Upper lobe of left lung (tissue), 6 donors: ENCODE measurements at places on chromosomes 4 and X. TPM values are rescaled to one million over a fixed set of nuclear protein-coding genes. Genes with fewer than 3 reads are reported as not detected.
A peak's percentile ranks its signal among the peaks of the same experiment; 100 is the strongest.

The TRO gene
- 2.0 TPM for total RNA-seq

- no peak overlapping the region for H3K4me3 ChIP-seq
- no peaks in the 10 kb centered on the region for H3K36me3 ChIP-seq
- DNase-seq = no peak
- no peaks in the 10 kb centered on the region for H3K4me1 ChIP-seq
Measured at GRCh38 chrX:34563804-34564203, 93.3 kb downstream of the TMEM47 start.

The TLR8 gene
- 22.4 TPM for total RNA-seq

GRCh38 chrX:153640045-153640686 lies 6.8 kb upstream of the DUSP9 start:
- H3K27me3 ChIP-seq = no peaks in the 10 kb centered on the region
- H3K36me3 ChIP-seq = no peaks in the 10 kb centered on the region
- no peak overlapping the region for H3K4me3 ChIP-seq
- no peak for DNase-seq
- H3K4me1 ChIP-seq = peaks cover 34% of the 10 kb centered on the region

DNA sequence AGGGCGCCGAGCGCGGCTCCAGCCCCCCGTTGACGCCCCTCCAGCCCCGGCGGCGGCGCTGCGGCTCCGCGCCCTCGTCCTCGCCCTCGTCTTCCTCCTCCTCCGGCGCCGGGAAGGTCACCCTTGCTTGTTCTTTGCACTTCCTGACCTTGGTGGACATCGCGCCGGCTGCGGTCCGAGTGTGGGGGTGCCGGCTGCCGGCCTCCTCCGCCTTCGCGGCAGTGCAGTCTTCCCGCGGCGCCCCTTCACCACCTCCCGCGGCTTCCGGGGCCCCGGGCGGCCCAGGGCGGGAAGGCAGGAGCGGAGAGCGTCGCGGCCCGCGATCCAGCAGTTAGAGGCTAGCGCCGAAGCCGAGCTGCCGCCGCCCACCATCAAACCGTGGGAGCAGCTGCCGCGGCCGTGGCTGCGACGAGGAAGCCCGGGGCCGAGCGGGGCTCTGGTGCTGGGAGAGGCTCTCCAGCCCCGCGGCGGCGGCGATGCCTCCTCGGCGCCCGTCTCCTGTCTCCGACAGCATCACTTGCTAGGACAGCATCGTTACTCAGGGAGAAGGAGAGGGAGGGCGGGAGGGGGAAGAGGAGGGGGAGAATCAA lies at the start of gene TRPC3:
TRPC3 (minus strand) TSS at position 540 of the 590 bp plus-strand sequence; CDS start at position 160, 380 bp downstream.
- peak within 1 kb of the TSS; percentile 56 for H3K4me3 ChIP-seq
- peak; percentile 89 for DNase-seq
- peaks cover 22% of the 10 kb centered on the region for H3K4me1 ChIP-seq

DNA sequence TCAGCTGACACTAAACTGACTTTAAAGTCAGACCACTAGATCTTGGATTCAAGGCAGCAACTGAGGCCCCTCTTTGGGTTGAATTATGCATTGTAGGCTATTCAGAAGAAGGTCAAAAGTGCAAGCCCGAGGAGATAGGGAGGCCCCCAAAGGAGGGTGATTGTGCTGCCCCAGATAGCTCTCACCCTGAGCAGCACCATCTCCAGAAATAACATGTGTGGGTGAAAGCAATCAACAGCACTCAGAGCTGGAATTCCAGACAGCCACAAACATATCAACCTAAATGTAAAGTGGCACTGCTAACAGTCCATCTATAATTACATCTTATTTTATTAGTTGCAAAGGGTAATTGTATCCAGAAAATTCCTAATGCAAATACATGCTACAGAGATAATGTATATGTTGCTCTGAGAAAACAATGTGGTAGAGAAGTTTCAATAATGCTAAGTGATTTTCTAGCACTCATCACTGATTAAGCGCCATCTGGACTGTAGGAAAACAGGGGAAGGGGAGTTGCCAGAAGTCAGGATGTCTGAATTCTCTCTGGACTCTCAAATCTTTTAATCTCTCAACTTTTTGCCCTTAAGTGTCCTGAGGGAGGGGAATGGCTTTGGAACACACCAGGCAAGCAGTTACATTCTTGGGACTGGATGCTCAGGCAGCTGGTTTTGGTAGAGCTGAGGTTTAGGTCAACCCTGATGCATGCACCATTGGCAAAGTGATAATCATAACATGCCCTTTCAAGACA lies 61.8 kb upstream of the SFRP2 start:
- no peaks in the 10 kb centered on the region for H3K27me3 ChIP-seq
- H3K27ac ChIP-seq = no peak overlapping the region
- H3K4me1 ChIP-seq = no peaks in the 10 kb centered on the region
- no peak overlapping the region for H3K4me3 ChIP-seq
- DNase-seq = no peak

DNA sequence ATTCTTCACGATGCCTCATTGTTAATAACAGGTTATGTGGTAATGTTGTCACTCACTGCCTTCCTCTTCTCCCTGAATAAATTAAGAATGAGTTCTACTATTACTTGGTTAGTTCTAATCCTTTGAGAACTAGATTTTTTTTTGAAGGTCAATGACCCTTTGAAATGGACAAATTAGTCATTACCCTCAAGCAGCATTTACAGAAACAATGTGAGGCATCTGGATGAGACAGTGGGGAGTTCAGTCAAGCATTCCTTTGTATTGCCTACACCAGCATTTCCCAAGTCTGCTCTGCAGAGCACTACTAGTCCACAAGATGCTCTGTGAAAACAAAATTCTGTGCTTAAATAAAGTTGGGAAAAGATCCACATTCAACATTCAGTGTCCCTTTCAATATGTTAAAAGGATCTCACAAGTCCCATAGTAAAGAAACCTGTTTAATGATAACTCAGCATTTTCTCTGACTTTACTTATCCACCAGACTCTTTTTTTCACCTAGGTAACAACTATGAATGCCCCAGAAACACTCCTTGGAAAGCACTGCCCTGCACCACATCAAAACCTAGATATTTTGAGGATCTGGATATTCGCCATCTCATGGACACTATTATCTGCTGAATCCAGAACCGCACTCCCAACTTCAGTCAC lies 60.6 kb downstream of the CHRDL1 start:
- H3K36me3 ChIP-seq = no peaks in the 10 kb centered on the region
- no peak for DNase-seq
- H3K27ac ChIP-seq = no peak overlapping the region
- no peak overlapping the region for H3K4me3 ChIP-seq
- H3K27me3 ChIP-seq = no peaks in the 10 kb centered on the region

DNA sequence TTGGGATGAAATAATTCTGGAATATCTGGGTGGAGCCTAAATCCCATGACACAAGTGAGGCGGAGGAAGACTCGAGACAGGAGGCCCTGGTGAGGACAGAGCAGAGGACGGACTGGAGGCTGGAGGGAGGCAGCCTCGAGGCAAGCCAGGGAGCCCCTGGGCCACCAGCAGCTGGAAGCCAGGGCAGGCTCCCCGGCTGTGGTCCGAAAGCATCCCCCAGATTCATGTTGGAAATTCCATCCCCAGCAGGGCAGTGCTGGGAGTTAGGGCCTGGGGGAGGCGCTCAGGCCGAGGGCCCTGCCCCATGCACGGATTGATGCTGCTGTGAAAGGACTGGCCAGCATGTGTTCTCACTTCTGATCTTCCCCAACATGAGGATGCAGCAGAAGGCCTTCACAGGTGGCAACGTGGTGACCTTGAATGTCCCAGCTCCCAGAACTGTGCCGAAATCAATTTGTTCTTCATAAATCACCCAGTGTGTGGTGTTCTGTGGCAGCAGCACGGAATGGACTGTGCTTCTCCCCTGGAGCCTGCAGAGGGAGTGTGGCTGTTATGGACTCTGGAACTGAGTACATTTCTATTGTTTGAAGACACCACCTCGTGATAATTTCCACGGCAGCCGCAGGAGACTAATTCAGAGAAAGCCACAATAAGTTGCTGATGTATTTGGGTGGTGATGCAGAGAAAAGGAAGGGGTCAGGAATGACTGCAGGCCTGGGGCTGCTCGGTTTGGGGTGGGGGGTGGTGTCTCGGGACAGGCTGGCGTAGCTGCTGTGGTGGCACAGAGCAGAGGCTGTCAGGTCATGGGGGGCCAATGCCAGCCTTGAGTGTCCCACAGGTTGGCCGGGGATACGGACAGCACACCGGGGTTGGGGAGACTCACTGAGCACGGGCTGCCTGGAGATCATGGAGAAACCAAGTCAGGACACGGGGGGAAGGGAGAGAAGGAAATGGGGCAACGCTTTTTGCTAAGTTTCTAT lies 56.9 kb downstream of the PCGF3 start:
- no peak overlapping the region for H3K27ac ChIP-seq
- H3K27me3 ChIP-seq = no peaks in the 10 kb centered on the region
- DNase-seq = no peak

DNA sequence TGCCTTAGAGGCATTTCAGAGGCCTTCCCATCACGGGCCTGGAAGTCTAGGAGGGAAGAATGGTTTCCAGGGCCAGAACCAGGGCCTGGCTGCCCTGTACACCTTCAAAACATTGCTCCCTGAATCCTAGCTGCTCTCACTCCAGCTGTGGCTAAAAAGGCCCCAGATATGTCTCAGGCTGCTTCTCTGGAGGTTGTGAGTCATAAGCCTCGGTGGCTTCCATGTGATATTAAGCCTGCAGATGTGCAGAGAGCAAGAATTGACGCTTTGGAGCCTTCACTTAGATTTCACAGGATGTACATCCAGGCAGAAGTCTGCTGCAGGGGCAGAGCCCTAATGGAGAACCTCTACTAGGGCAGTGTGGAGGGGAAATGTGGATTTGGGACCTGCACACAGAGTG lies 502.5 kb downstream of the GRXCR1 start:
- no peak overlapping the region for H3K4me3 ChIP-seq
- DNase-seq = no peak
- H3K36me3 ChIP-seq = no peaks in the 10 kb centered on the region
- H3K27me3 ChIP-seq = no peaks in the 10 kb centered on the region

- no peaks in the 10 kb centered on the region for H3K27me3 ChIP-seq
- H3K27ac ChIP-seq = no peak overlapping the region
- no peak overlapping the region for H3K4me3 ChIP-seq
- no peaks in the 10 kb centered on the region for H3K4me1 ChIP-seq
- no peaks in the 10 kb centered on the region for H3K36me3 ChIP-seq
- DNase-seq = no peak
Measured at GRCh38 chrX:128518508-128518907, 466.3 kb upstream of the ACTRT1 start.

The RAB9B gene
- total RNA-seq = 0.84 TPM

GRCh38 chrX:39645178-39645895 lies 452.4 kb downstream of the BCOR start:
- H3K27ac ChIP-seq = peak overlapping the region; percentile 46
- H3K4me3 ChIP-seq = no peak overlapping the region
- DNase-seq = peak; percentile 8
- H3K36me3 ChIP-seq = no peaks in the 10 kb centered on the region

The CCDC158 gene
- 0.69 TPM for total RNA-seq

The ERAS gene
- not detected for total RNA-seq

DNA sequence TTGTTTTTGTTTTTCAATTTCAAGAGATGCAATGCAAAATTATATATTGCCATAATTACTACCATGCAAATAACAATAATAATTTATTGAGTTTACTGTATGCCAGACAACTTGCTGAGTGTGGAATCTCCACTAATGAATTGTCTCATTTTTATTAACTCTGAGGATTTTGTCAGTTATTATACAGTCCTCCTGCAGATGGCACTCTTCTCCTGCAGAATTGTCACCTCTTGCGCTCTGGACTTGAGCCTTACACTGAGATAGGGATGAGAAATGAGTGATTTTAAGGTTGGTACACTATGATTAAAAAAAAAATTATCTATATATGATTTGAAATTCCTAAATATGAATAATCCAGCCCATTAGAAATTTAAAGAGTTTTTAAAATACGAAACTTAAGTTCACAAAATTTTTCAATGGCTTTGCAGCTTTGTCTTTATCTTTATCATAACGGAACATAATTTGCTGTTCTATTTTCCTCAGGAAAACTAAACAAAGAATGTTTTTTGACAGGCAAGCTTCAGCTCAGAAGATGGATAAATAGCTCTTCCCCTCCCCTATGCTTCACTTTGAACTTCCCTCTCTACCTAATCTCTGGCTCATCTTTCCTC lies 12.7 kb upstream of the PAQR3 start:
- H3K4me1 ChIP-seq = no peaks in the 10 kb centered on the region
- H3K4me3 ChIP-seq = no peak overlapping the region
- no peak for DNase-seq

The CYTL1 gene
- not detected for total RNA-seq

- peaks cover 13% of the 10 kb centered on the region for H3K4me1 ChIP-seq
- no peaks in the 10 kb centered on the region for H3K27me3 ChIP-seq
- DNase-seq = no peak
- no peaks in the 10 kb centered on the region for H3K36me3 ChIP-seq
- H3K4me3 ChIP-seq = no peak overlapping the region
Measured at GRCh38 chr4:25926462-25926861, 12.4 kb downstream of the SMIM20 start.

The ETDA gene
- not detected for total RNA-seq

The ZNF157 gene
- 1.0 TPM for total RNA-seq

DNA sequence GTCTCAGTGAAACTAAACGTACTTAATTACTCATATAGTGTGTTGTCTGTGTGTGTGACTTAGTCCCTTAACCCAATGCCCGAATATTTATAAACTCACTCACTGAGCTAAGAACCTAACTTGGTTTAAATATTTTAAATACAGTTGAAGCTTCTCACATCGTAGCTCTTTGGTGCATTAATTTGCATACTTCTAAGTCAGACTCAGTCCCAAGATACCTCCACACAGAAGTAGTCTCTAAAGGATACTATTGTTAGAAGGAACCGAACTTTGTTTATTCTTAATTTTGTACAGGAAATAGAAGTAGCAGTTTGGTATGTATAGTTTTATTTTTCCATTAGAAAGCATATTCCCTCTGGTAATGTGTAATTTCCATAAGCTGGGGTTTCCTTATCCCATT lies 54.0 kb upstream of the NKAP start:
- H3K27me3 ChIP-seq = peaks cover 3% of the 10 kb centered on the region
- no peak for DNase-seq
- H3K4me1 ChIP-seq = peaks cover 2% of the 10 kb centered on the region
- H3K36me3 ChIP-seq = no peaks in the 10 kb centered on the region
- H3K27ac ChIP-seq = no peak overlapping the region

DNA sequence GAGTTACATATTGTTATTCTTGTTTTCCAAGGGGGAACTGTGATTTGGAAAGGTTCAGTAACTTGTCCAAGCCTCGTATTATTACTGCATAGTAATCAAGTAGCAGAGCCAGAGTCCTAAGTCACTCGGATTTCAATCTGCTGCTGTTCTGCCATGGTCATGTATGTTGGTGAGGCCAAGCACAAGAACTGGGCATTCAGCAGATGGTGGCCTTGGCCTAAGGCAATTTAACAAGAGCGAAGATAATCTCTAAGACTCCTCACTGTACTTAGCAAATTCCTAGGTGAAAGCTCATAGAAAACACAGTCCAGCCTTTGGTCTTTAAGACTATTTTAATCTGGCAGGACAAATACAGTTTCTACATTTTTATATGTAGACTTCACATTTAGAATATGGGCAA lies 64.8 kb downstream of the NDST3 start:
- H3K27ac ChIP-seq = no peak overlapping the region
- DNase-seq = no peak
- no peak overlapping the region for H3K4me3 ChIP-seq
- no peaks in the 10 kb centered on the region for H3K27me3 ChIP-seq
